ENCODE measurements at places on chromosomes 11 and 22. TPM values are rescaled to one million over a fixed set of nuclear protein-coding genes. Genes with fewer than 3 reads are reported as not detected.

The EFCAB6 gene
- 1.9 TPM for total RNA-seq

The POGLUT3 gene
- 41.8 TPM for total RNA-seq

The CD3E gene
- not detected for total RNA-seq

The SYT13 gene
- total RNA-seq = not detected

The PHOX2A gene
- not detected for total RNA-seq

The FOLR2 gene
- not detected for total RNA-seq

The TLCD5 gene
- 8.6 TPM for total RNA-seq

Measured in myometrial cell (primary cell).